ENCODE measurements at places on chromosomes 5 and 9.

DNA sequence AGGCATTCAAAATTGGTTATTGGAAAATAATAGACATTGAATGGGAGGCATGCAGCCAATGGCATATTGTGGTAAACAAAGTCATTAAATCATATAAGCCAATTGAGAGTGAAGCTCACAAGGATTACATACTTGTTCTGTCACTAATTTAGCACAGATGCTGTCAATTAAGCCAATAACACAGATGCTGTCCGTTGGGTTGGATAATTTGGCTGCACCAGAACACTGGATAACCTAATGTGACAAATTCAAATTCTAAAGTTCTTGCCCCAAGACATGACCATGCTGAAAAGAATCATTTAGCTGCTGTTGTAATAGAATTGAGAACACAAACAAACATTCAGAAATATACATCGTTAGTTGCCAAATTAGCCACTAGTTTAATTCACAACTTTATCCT lies 1796.4 kb downstream of the EFNA5 start:
- DNase-seq = no peak

- no peak for DNase-seq
Observed at GRCh38 chr9:35918780-35919179, 9.5 kb downstream of the SPAAR start.

GRCh38 chr5:14221732-14222131 lies 78.6 kb downstream of the TRIO start:
- DNase-seq = no peak

- DNase-seq = no peak
Observed at GRCh38 chr5:124919076-124919475, 172.6 kb upstream of the ZNF608 start.

DNA sequence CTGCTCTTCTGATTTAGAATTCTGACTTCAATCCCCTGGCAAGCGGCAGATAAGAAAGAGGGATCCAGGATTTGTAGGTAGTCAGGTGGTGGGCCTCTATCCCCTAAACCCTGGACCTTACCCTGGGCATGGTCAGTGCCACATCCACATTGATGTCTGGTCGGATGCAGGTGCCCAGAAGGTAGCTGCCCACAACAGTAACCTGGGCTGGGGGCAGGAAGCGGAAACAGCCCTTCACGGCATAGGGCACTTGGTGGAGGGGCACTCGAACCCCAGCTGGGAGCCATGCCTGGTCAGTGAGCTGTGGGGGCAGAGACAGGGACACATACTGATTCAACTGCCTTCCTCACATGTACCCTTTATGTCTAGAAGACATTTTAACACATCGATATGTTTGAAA lies 3.8 kb downstream of the NOL6 start:
- no peak for DNase-seq

GRCh38 chr5:23412515-23412914 lies 94.9 kb upstream of the PRDM9 start:
- DNase-seq = no peak

GRCh38 chr9:80954521-80954920 lies 734.8 kb downstream of the TLE1 start:
- DNase-seq = no peak
